ENCODE measurements at places on chromosomes 12 and 14.

DNA sequence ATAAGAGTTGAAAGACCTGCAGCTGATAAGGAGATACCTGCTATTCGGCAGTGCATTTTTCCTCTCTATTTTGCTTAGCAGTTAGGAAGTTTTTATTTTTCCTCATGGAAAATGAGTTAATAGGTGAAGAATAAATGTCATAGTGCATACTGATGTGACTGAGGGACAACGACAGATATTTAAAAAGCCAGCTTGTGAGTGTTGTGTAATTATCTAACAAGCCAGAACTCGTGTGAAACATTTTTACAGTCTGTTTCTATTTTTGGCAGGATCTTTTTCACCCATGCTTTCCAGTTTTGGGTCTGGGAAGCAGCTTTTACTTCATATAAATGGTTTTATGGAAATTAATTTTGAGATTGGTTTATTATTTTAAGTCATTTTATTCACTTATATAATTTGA lies 2.9 kb downstream of the FBXO34 start:
- DNase-seq: no peak

DNA sequence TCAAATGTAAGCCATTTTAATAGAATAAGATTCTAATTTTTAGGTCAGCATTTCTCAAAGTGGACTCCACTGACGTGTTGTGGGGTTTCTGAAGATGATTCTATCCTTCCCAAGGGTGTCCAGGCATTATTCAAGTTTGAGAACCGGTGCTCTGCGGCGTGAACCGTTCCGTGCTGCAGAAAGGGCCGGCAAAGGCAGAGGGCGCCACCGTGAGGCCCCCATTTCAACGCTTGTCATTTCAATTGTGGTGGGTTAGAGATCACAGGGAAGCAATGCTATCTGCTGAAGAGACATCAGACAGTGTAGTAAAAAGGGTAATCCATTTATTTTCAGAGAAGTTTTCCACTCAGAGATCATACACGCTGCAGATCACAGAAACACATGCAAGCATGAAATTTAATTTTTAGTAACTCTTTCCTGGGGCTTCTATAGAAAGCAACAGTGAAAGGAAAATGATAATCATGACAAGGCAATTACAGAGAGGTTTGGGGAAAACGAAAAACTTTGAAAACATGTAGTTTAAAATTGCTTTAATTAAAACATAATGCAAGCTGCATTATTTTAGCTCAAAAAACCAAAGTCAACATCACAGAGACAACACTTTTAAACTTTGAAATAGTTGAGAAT lies 201.7 kb downstream of the EXOC5 start:
- DNase-seq: peak; percentile 27

DNA sequence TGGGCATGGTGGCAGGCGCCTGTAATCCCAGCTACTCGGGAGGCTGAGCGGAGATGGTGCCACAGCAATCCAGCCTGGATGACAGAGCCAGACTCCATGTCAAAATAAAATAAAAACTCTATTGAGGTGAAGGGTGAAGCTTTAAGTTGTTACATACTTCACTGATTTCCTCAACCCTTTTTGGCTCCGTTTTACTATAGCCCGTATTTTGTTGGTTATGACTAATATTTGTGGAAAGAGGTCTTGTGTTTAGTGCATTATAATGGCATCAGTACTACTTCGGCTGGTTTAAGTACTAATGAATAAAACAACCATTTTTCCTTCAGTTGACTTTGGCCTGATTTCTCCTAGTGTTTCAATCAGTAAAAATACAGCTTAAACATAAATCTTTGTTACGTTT lies 27.0 kb upstream of the SLC2A14 start:
- DNase-seq: no peak

DNA sequence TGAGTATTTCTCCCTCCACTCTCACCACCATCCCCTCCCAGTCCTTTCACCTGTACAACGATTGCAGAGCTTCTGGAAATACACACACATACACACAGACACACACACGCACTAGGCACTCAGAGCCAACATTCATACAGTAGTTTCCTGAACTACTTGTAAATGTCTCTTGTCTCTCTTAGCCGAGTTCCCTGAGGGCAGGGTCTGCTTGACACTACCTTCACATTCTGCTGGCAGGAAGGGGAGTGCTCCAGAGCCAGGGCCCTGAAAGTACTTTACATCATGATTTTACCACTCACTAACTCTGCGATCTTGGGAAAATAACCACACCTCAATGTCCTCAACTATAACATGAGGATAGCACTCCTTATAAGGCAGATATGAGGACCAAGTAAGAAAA lies 82.7 kb downstream of the GAS2L3 start:
- DNase-seq: no peak

DNA sequence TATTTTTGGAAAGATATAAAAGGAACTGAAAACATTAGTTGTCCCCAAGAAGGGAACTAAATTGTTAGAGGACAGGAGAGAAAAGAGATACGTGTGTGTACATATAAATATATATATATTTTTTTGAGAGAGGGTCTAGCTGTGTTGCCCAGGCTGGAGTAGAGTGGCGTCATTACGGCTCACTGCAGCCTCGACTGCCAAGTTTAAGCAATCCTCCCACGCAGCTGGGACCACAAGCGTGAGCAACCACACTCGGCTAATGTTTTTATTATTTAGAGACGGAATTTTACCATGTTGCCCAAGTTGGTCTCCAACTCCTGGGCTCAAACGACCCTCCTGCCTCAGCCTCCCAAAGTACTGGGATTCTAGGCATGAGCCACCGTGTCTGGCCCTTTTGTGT lies 16.2 kb upstream of the NOP2 start:
- DNase-seq: no peak

DNA sequence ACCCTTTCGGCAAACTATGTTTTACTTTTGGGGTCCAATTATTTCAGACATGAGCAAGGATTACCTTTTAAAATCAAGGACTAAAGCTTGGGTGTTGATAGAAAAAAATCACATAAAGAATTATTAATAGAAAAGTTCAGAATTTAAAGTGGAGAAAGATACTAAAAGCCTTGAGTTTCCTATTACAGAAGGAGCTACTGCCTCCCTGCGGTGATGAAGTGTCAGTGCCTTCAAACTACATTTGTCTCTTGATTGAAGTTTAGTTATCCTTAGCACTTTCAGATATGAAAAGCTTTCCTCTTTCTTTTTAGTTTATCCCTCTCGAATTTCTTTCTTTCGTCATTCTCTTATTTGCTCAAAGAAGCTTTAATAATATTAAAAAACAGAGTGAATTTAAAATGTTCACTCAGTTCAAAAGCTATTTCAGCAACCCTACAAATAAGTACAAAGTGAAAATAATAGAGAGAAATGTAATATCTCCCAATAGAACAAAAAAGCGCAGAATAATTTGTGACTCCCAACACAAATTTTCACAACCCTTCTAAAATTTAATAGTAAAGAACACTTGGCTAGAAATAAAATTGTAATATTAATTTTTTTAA lies 87.6 kb downstream of the SEC23A start:
- peak; percentile 63 for DNase-seq

- no peak for DNase-seq
These were observed 43.0 kb downstream of the MAP1LC3B2 start for GRCh38 chr12:116601933-116602810.

- DNase-seq: no peak
These were observed 337.4 kb upstream of the RGS6 start for GRCh38 chr14:71594821-71595220.

DNA sequence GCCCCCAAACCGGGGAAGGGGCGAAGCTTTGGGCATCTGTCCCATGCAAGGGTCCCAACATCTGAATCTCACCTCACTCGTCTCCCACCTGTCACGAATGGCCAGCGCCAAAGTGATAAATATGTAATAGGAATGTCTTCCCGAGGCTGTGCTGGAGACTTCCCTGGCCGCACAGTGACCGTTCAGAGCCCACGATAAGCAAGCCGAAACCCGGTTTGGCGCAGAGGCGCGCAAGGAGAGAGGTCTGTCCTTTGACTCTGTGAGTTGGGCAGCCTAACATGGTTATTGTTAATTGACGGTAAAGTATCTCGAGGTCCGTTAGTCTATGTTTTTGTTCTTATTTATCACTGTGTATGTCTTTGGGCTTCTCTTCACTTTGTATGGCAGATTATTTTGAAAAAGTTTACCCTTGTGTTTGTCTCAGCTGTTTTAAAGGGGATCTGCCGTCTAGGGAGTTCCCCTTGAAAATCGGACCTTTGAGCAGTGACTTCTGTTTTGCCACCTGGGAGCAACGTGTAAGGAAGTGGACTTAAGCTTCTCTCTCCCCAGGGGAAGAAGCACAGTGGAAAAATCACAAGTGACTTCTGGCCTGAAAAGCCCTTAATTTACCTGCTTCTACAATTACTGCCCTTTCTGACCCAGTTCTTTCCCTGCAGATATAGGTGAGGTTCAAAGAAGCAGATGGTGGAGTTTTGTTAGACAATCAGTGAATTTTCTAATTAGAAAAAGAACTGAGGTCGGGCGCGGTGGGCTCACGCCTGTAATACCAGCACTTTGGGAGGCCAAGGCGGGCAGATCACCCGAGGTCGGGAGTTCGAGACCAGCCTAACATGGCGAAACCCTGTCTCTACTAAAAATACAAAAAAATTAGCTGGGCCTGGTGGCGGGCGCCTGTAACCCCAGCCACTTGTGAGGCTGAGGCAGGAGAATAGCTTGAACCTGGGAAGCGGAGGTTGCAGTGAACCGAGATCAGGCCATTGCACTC lies 1.1 kb upstream of the TM9SF1 start:
- DNase-seq: peak; percentile 42

DNA sequence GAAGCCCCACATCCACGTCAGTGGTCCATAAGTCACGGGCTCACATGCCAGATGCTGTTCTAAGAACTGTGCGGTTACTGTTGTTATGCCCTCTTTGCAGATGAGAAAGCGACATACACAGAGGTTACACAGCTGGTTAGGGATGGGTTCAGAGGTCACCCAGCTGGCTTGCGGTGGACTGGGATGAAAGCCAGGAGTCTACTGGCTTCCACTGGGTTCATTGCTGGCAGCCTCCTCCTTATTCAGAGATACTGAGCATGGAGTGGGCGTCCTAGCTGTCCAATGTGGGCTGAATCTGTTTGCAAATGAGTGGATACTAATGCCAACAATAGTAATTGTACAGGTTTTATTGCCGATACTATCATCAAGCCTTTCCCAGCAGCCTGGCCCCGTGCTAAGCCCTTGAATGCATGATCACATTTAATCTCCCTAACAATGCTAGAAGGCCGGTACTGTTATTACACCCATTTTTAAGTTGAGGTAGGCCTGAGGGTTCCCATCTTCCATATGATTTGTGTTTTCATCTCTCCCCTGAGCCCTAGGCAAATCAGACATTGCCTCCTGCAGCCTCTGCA lies 129.1 kb downstream of the PLXNC1 start:
- no peak for DNase-seq

DNA sequence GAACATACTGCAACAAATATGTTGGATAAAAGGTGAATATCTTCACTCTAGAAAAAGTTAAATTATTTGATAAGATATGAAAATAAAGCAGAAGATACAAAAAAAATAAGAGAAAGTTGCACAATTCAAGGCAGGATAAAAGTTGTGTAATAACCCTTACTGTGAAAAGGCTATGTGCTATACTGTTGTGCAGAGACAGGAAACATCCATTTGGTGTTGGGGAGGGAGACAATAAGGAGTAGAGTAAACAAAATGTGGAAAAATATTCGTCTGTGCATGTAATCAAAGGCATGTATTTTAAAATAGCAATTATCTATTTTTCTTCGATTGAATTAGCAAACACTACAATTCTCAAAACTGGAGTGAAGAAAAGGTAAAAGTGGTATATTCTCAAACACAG lies 34.8 kb downstream of the PTHLH start:
- no peak for DNase-seq

- no peak for DNase-seq
These were observed 60.6 kb downstream of the BEGAIN start for GRCh38 chr14:100526632-100527031.

- no peak for DNase-seq
These were observed 110.3 kb downstream of the SLC38A1 start for GRCh38 chr12:46158501-46158900.

DNA sequence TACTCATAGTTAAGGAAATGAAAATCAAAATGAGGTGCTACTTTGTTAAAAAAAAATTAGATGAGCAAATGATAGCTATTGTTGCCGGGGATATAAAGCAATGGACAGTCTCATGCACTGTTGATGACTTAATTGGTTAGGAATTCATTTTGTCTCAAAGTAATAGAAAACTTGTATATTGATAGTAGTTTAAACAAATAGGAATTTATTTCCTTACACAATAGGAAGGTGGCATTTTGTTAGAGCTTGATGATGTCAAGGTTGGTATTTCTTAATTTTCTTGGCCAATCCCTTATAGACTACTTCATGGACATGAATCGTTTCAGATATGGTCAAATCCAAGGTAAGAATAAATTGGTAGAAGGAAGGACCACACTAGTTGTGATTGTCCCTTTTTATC lies 7.8 kb downstream of the PRPF39 start:
- peak; percentile 74 for DNase-seq

GRCh38 chr12:69052613-69053408 lies 119.8 kb upstream of the CPM start:
- peak; percentile 91 for DNase-seq

DNA sequence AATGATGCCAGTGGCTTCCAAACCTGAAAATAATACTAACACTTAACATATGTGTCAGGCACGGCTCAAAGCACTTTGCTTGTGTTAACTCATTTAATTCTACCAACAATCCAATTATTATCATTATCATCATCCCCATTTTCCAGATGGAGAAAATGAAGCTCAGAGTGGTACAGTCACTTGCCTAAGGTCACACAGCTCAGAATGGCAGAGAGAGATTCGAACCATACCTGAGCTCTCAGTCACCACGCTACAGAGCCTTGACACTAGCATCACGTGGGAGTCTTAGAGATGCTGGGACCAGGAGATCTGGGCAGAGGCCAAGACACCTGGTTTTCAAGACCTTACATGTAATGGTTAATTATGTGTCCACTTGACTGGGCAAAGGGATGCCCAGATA lies 34.2 kb downstream of the DHX37 start:
- DNase-seq: no peak

DNA sequence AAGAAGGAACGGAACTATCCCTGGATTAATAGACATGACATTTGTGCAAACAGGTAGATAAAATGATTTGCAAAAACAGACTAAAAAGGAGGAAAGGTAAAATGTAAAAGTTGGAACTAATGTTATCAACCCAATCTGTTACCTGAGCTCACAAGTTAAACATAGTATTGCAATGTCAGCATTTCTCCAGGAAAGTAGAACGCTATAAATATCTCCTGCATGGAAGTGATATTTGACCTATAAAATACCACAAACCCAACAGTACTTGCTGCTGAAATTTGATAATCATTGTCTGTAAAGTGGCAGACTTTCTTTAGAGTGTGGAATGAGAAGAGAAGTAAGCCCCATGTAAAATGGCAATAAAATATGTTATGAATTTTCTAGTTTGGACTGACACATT lies 1435.7 kb downstream of the LRFN5 start:
- no peak for DNase-seq

DNA sequence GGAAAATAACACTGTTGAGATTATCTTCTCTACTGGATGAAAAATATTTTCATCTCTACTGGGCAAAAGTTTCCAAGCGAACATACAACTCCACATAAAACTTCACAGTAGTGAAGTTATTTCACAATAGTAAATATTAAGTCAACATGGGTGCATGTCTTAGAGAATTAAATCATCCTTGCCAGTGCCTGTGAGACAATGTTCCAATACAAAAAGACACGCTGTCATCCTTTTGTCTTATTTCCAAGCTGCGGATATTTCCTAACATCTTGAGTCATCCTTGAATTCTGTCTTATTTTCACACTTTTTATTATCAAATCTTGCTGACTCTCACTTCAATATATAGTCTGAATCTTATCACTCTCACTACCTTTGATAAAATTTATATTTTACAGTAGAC lies 142.9 kb upstream of the KITLG start:
- peak; percentile 42 for DNase-seq
